Stimulated activated CD4-positive, alpha-beta T cell treated with anti-CD3 and anti-CD28 coated beads, TNF-alpha, amount 100 ng/mL, for 1 hour (primary cell): ENCODE measurements at places on chromosomes 6 and 20.

- DNase-seq: no peak
These were observed 46.2 kb downstream of the YTHDF1 start for GRCh38 chr20:63169681-63170080.

DNA sequence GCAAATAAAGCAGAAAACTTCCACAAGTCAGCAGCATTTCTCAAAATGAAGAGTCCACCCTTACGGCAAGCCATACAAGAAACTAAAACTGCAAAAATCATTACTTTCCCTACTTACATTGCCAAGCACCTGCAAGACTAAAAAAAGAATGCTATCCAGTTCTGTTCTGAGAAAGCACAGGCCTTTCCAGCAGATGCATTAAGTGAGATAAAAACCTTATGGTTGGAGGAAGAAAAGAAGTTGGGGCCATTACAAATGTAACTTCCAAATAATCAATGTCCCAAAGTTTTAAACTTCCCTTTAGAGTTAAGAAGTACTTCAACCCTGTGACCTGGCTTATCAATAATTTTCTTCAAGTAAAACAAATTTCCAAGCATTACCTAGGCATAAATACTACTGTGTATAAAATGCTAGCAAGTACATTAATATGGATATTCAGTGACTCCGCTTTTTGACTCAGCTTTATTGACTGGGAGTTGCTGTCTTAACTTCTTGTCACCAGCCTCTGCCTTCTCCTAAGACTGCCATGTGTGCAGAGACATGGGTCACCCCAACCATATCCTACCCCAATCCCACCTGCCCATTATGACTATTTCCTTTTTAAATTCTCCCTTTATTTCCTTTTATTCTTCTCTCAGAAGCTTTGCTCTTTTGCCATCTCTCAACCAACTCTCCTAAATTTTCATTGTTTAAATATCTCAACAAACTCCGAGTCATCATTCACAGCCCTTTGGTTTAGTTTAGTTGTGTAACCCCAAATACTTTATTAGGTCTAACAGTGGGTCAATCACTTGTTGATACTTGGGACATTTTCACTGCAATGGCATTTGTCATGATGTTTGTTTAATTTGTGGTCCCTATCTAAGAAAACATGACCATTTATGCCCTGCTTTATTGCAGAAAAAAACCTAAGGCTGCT, 49.7 kb downstream of the SLC22A23 start:
- no peak for DNase-seq

GRCh38 chr6:107545763-107546162, 55.8 kb downstream of the SOBP start:
- DNase-seq: no peak

DNA sequence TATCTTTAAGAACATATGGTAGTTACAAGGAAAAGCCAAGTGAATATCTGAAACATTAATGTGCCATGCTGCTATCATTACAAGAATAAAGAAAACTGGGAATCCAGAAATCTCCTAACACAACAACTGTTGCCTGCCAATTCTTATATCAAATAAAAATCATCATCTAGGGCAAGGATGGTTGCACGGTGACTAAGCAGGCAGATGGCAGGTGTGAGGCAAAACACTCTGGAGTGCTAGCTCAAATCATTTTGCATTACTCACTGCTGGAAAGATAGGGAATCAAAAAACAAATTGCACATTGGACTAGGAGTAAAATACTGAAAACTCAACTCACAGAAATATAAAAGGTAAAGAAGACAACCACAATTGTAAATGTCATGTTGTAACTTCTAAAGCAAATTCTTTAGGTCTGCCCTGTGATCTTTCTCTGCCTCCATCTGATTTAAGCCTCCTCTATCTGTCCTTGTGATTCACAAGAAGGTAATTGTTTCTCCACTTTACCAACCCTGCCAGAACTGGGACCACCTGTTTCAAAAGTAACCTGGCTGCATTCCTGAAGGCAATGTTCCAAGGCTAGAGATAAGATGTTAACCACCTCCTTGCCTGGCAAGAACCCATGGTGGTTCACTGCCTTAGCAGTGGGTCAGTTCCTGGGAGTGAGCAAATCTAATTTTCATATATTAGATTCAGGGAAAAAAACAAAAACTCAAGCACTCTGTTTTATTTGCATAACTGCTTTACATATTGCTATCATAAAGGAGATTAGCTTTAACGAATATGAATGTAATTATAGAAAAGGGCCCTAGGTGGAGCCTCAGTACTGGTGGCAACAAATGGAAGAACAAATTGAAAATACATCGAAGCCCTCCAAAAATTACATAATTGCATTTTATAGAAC, 33.1 kb upstream of the LCA5 start:
- DNase-seq: no peak

GRCh38 chr6:14567842-14568241, 450.3 kb downstream of the CD83 start:
- DNase-seq: no peak

GRCh38 chr6:45433533-45434380, 56.0 kb upstream of the SUPT3H start:
- DNase-seq: no peak

GRCh38 chr6:4402477-4402976, 267.2 kb upstream of the ECI2 start:
- DNase-seq: no peak
